ENCODE measurements at places on chromosomes 13 and 19. TPM values are rescaled to one million over a fixed set of nuclear protein-coding genes. Genes with fewer than 3 reads are reported as not detected.

The TMEM86B gene
- total RNA-seq: 5.3 TPM

The RNU6-9 gene
- total RNA-seq: not detected

The CEACAM7 gene
- total RNA-seq: 0.17 TPM

The ZNF285 gene
- total RNA-seq: 1.7 TPM

The MUC16 gene
- 0.23 TPM for total RNA-seq

The C3 gene
- total RNA-seq: 50.4 TPM

The DHPS gene
- total RNA-seq: 42.8 TPM

The MBD3L3 gene
- total RNA-seq: not detected

The FAM124A gene
- 2.3 TPM for total RNA-seq

The DHDH gene
- total RNA-seq: 1.7 TPM

The CADM4 gene
- 10.2 TPM for total RNA-seq

The CBLC gene
- not detected for total RNA-seq

The THSD1 gene
- 6.2 TPM for total RNA-seq

The IZUMO2 gene
- total RNA-seq: not detected

The CD79A gene
- 0.91 TPM for total RNA-seq

The N4BP2L1 gene
- total RNA-seq: 0.25 TPM

The KLK7 gene
- not detected for total RNA-seq

The LILRA2 gene
- not detected for total RNA-seq

The LGALS13 gene
- total RNA-seq: not detected

The ATP4B gene
- total RNA-seq: not detected

The ACER1 gene
- total RNA-seq: not detected

The GRIN2D gene
- 8.0 TPM for total RNA-seq

The LIM2 gene
- total RNA-seq: not detected

The ZNF549 gene
- total RNA-seq: 2.1 TPM

The MYO1F gene
- total RNA-seq: 0.31 TPM

The AP1M2 gene
- 40.1 TPM for total RNA-seq

The PRSS57 gene
- not detected for total RNA-seq

The KLF1 gene
- not detected for total RNA-seq

The DCT gene
- total RNA-seq: not detected

The ANKRD10 gene
- total RNA-seq: 45.1 TPM

The RGCC gene
- total RNA-seq: 4.0 TPM

The KDELR1 gene
- total RNA-seq: 439 TPM

The HS6ST3 gene
- total RNA-seq: not detected

The SERP2 gene
- not detected for total RNA-seq

The MPV17L2 gene
- 10.0 TPM for total RNA-seq

The KL gene
- 0.05 TPM for total RNA-seq

The ZNF430 gene
- 2.2 TPM for total RNA-seq

The MEDAG gene
- total RNA-seq: not detected

Measured in A549 treated with GW870086 at 1 μM for 4 hours (cell line).